Esophagus squamous epithelium (tissue), 5 donors: ENCODE measurements at places on chromosomes 16 and 17. TPM values are rescaled to one million over a fixed set of nuclear protein-coding genes. Genes with fewer than 3 reads are reported as not detected.

DNA sequence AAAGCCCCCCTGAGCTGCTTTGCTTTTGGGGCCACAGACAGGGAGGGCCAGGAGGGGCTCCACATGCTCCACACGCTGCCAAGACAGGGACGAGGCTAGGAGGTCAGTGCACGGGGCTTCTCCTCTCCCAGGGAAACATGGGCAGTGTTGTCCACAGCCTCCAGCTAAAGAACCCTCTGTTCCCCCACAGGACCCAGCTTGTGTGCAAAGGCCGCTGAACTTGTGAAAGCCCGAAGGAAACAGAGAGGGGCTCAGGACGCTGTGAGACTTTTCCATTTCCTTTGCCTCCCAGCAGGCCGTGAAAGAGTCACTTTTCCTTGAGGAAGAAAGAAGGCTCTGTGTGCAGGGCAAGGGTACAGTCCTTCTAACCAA lies 9.7 kb downstream of the CDRT4 start:
- DNase-seq: no peak

GRCh38 chr17:69874175-69874670 lies 200.8 kb upstream of the KCNJ16 start:
- no peak for DNase-seq

DNA sequence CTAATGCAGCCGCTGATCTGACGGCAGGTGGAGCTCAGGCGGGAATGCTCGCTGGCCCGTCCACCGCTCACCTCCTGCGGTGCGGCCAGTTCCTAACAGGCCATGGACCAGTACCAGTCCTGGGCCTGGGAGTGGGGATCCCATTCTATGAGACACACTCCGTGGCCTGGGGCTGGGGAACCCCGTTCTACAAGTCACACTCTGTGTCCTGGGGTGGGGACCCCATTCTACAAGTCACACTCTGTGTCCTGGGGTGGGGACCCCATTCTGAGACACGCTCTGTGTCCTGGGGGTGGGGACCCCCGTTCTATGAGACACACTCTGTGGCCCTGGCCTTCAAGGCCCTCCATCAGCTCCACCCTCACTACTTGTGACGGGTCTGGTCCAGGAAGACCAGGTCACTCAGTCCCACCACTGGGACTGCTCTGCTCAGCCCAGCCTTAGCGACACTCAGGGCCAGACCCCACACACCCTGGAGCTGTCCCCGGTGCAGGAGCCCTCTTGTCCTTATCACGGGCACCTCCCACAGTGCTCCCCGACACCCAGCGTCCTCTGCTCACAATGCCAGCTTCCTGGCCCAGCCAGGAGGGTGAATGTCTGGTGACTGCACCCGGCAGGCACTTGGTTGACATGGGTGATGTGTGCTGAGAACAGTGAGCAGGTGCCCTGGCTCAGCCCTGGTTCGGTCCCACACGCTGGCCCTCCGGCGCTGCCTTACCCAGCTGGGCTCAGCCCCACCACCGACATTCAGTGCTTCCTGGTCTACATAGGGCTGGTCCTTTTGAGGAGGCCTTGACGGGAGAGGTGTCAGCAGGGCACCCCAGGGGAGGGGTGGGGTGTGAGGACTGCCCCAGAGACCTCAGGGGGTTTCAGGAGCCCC lies 89.1 kb downstream of the TBC1D16 start:
- DNase-seq: no peak

DNA sequence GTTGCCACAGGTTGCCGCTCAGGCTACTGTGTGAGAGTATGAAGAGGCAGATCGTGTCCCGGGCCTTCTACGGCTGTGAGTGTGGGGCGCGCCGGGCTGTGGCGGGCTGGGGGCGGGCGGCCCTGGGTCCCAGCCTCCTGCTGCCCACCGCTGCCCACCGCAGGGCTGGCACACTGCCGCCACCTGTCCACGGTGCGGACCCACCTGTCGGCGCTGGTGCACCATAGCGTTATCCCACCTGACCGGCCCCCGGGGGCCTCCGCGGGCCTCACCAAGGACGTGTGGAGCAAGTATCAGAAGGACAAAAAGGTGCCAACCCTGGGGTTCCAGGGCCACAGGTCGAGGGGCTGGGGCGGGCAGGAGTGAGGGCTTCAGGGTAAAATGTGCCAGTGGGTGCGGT lies 28.7 kb downstream of the MNT start:
- DNase-seq: no peak

DNA sequence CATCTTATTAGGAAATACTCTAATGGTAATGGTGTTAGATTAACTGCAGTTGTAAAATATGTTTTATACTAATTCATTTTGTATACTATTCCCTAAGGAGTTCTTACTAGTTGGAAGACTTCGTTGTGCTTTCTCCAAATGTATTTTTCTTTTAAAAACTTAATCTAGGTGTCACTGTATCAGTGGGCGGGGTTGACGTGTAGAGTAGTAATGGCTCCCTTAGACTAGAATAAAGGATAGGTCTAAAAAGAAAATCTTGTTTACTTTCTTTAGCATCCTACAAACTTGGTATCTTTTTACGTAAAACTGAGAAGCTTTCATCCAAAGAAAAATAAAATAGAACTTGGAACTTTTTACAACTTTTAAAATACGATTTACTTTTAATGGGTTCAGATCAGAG lies 55.0 kb upstream of the MRC2 start:
- DNase-seq: no peak

The HS3ST4 gene
- 4.6 TPM for total RNA-seq
